HepG2 (cell line): ENCODE measurements at places on chromosomes 16 and 17.
A peak's percentile ranks its signal among the peaks of the same experiment; 100 is the strongest.

GRCh38 chr17:45780921-45781320 lies 3.2 kb upstream of the CRHR1 start:
- DNase-seq: no peak

GRCh38 chr17:34299956-34300577 lies 14.5 kb downstream of the CCL11 start:
- DNase-seq: no peak

- DNase-seq: no peak
These were observed 340.7 kb downstream of the SNX29 start for GRCh38 chr16:12317121-12317810.

DNA sequence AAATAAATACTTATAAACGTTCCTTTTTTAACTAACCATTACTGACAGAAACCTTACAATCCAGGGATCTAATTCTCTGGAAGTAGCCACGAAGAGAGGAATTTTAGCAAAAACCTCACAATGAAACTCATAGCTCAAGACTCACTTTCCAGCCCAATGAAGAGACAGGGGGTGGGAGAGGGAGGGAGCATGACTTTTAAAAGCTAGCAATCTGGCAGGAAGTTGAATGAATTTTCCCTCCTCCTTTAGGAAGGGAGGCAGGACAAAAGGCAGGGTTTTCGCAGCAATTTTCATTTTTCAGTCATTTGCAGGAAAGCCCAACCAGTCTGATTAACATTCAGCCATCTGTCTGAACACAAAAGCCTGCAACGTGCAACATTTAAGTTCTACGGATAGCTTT lies 381.5 kb upstream of the PSMD7 start:
- no peak for DNase-seq

GRCh38 chr17:79290726-79291125 lies 216.1 kb downstream of the ENGASE start:
- DNase-seq: no peak

DNA sequence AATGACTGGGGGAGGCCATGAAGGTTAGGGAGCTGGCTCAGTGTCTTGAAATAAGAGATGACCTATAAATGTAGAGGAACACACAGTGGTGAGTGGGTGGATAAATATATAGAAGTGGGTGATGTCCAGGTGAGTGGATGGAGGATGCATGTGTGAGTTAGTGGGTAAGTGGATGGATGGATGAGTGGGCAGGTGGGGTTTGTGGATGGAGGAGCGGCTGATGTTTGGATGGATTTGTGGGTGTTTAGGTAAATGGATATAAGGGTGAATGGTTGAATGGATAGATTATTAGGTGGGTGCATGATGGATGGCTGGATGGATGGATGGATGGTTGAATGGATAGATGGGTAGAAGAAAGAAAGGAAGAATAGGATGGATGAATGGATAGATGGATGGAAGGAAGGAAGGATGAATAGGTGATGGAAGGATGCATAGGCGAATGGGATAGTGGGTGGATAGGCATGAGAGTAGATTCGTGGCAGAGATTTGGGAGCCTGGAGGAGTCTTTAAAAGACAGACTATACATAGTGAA lies 19.1 kb upstream of the TAC4 start:
- no peak for DNase-seq

DNA sequence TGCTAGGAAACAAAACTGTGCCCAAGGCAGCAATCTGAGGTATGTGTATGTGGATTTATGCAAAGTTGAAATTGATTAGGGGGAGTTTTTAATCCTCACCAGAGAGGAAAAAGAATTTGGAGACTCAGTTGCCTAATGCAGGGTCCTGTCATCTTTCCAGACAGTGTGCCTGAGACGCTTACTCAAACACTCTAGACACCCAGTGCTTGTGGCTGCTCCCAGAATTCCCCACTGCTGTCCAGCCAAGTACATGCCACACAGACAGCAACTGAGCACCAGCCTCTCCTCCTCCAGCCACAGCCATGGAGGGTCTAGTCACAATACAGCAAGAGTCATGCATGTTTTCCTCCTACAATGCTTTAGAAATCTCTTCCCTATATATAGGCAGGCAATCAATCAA lies 118.1 kb downstream of the HIC1 start:
- no peak for DNase-seq

DNA sequence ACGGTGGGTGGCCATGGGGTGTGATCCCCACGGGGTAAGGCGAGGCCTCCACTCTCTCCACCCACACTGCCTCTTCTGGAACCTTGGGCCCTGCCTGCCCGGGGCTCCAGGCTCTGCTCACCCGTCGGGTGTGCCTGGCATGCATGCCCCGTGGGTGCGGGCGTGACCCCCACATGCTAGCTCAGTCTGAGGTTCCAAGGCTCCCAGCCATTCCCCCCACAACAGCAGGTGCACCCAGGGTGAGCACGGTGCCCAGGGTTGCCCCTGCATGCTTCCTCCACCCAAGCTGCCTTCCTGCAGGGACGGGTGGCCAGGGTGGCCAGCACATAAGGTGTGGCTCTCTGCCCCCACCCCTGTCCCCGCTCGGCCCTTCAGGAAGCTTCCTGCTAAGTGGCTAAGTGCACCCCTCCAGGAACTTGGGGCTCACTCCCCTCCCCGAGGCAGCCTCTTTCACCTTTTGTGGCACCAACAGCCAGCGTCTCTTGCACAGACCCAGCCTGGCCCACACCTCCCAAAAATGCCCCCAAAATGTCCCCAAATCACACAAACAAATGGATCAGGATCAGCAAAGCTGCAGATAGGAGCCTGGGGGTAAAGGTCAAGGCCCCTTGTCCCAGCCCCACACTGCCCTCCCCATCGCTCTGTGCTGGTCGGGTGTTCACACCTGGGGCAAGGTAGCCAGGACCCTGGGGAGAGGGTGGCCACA lies 21.4 kb upstream of the PVALEF start:
- no peak for DNase-seq

DNA sequence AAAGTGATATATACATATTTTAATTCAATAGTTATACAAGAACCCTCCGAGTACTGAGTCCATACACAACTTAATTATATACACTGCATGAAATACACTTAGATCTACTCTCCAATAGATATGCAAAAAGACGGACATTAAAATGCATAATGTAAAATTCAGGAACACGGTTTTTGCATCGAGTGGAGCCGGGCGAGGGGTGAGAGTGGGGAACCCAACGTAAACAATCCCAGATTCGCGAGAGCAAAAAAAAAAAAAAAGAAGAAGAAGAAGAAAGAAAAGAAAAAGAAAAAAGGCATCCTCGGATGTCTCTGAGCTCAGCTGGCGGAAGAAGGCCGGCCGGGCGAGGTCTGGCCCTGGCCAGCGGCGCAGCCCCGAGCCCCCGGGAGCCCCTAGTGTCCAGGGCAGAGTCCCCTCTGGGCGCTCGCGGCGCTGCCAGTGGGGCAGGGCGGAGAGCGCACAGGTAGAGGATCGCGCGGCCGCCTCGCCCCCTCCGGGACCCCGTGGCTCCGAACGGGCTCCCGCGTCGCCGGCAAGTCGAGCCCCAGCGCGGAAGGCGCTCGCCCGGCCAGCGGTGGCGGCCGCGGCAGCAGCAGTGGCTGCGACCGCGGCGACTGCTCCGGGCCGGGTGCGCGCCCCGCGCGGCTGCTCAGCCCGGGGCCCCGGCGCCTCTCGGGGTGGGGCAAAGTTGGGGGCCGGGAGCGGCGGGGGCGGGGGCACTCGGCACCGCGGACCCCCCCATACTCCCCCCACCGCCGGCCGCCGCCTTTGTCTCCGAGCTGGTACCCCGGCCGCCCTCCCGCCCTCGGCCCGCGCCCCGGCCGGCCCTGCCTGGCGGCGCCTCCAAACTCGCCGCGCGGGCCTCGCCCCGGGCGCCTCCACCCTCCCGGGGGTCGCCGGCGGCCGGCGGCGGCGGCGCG lies 9.6 kb upstream of the ZFHX3 start:
- no peak for DNase-seq

DNA sequence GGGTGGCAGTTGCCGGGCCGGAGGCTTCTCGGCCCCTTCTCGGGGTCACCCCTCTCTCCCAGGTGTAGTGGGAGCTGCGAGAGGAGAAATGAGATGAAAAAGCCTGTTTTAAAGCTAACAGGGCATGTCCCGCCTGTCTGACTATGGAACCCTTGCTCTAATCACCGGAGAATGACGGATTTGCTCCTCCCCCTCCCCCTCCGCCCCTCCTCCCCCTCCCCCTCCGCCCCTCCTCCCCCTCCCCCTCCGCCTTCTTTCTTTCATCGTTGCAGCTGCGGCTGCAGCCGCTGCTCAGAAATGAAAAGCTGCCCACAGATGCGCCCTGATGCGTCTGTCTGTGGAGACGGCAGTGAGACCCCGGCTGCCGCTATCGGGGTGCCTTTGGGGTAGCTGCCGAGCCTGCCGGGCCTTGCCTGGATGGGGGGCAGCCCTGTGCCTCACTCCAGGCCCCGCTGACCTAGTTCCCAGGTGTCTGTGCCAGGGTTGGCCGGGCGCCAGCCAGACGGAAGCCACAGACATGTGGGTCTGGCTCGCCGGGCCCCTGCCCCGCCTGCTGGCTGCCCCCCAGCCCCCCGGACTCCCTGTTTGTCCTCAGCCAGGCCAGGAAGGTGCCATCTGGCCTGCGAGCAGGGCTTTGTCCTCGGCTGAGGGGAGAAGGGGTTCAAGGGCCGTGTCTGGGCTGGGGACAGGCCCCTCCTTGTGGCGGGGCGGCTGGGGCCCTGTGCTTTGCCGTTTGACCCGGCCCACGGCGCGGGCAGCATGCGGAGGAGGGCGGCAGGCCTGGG lies 37.7 kb downstream of the GINS2 start:
- no peak for DNase-seq

- DNase-seq: no peak
These were observed 24.8 kb downstream of the OMG start for GRCh38 chr17:31272236-31272635.

DNA sequence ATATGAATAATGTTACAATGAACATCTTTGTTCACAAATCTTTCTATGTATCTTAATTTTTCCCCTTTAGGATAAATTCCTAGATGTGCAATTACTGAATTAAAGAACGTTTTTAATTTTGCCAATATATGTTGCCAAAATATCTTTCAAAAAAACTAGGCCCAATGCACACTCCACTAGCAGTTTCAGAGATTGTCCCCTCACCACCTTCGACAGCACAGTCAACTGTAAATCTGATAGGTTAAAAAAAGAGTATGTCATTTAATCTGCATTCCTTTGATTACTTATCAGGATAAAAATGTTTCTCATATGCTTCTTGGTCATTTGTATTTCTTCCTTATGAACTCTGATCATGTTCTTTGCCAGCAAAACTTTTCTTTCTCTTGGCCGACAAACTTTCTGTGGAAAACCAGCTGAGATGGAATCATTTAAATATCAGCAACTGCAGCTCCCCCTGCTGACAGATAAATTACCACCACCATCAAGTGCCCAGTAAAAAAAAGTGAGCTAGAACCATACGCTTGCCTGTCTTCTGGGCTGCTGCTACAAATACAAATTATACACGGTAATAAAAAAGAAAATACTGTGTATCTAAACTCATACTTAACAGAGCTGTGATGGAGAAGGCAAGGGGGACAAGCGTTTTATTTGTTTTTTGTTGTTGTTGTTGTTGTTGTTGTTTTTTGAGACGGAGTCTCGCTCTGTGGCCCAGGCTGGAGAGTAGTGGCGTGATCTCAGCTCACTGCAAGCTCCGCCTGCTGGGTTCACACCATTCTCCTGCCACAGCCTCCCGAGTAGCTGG lies 19.6 kb upstream of the KANSL1 start:
- peak; percentile 76 for DNase-seq

GRCh38 chr17:38404174-38404943 lies 23.9 kb upstream of the ARHGAP23 start:
- DNase-seq: no peak

GRCh38 chr17:79388556-79389295 lies 222.1 kb downstream of the RBFOX3 start:
- peak; percentile 34 for DNase-seq

DNA sequence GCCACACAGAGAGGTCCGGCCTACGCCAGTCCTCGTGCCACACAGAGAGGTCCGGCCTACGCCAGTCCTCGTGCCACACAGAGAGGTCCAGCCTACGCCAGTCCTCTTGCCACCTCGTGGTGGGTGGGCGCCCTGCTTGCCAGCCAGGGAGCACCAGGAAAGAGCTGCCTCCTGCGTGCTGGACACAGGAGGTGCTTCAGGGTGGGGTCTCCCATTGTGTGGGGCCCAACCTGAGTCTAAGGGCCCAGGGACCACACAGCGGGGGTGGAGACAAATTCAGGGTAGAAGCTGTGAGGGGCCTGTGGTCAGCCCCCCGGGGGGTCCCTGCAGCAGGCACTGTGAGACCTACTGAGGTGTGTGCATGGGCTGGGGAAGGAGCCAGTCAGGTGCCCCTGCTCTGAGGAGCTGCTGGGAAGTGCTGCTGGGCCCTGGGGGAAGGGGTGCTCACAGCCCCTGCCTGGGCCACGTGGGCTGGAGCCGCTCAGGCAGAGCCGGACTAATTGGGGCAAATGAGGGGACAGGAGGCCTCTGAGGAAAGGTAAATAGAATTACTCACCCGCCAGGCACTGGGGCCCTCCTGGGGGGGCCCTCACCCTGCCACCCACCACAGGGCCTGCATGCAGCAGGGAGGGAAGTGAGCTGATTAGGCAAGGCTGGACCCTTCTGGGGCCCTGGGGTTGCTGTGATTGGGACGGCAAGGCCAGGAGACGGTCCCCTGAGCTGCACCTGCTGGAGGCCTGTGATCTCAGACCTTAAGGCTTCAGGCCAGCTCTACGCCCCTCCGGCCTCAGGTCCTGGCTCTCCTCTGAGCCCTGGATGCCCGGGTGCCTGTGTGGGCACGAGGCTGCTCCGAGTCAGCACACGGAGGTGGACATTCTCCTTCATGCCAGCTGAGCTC lies 11.0 kb downstream of the GCGR start:
- peak; percentile 47 for DNase-seq

GRCh38 chr16:21646721-21647561 lies 5.5 kb downstream of the IGSF6 start:
- no peak for DNase-seq

GRCh38 chr17:81422776-81423697 lies 27.8 kb downstream of the BAHCC1 start:
- peak; percentile 60 for DNase-seq

DNA sequence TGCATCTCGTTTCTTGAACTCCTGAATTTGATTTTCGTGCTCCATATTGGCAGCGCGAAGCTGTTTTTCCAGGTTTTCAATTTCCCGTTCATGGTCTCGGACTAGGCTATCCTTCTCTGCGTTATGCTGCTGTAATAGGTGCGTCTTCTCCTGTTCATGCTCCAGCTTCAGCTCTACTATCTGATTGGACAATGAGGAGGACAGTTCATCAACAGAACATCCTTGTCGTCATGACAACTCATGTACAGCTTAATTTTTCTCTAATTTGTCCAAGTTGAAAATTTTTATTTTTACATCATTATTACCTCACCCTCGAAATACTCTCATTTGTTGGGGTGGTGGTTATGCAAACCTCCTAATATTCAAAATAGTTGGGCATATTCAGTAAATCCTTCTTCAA lies 289.8 kb downstream of the CEP112 start:
- no peak for DNase-seq

GRCh38 chr17:27333410-27333980 lies 39.6 kb downstream of the WSB1 start:
- no peak for DNase-seq

GRCh38 chr17:33375103-33375502 lies 82.0 kb upstream of the ASIC2 start:
- DNase-seq: no peak

GRCh38 chr16:68447653-68448359 lies 502 bp downstream of the SMPD3 start:
- no peak for DNase-seq

- no peak for DNase-seq
These were observed 31.0 kb downstream of the MAPT start for GRCh38 chr17:45925311-45925710.
